ENCODE measurements at places on chromosomes 6 and 20.
A peak's percentile ranks its signal among the peaks of the same experiment; 100 is the strongest.

DNA sequence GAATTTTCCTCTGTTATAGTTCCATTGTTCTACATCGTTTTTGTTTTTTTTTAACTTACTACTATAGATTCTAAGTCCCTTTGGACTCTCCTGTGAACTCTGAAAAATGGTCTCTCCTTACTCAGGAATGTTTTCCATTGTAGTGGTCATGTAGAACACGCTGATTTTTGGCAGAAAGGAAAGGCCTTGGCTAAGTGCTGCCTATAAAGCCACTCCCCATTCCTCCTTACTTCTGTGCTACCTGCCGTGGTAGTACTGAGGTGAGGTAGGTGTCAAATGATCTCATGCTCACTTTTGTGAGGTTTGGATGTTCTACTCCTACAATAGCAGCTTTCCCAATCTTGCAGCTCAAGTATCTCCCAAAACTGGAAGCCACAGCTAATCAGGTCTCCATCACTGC is 270.7 kb downstream of the SLC35F1 start:
- no peak for DNase-seq

DNA sequence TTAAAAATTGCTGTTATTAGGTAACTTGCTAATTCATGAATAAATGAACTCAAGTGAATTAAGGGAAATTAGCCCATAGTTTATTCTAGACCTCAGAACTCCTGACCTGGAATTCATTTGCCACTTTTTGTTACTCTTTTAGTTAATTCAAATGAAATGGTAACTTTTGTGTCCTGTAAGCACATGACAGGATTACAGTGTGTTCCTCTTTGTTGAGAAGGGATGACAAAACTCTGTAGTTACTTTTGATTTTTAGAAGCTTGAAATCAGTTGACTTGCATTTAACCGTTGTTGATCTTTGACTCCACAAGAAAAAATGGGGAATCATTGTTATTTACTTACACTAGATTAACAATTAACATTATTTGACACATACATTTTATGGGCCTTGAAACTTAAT is 6.2 kb downstream of the SLC9A8 start:
- DNase-seq: no peak

DNA sequence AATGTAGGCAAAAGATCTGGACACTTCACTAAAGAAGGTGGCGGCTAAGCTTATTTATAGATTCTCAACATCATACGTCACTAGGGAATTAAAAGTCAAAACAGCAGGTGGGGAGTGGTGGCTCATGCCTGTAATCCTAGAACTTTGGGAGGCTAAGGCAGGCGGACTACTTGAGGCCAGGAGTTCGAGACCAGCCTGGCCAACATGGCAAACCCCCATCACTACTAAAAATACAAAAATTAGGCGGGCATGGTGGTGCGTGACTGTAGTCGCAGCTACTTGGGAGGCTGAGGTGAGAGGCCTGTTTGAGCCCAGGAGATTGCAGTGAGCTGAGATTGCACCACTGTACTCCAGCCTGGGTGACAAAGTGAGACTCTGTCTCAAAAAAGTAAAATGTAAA is 74.6 kb downstream of the GPX5 start:
- DNase-seq: no peak

- DNase-seq: no peak
These were observed 215.4 kb downstream of the HDGFL1 start for GRCh38 chr6:22784601-22785410.

DNA sequence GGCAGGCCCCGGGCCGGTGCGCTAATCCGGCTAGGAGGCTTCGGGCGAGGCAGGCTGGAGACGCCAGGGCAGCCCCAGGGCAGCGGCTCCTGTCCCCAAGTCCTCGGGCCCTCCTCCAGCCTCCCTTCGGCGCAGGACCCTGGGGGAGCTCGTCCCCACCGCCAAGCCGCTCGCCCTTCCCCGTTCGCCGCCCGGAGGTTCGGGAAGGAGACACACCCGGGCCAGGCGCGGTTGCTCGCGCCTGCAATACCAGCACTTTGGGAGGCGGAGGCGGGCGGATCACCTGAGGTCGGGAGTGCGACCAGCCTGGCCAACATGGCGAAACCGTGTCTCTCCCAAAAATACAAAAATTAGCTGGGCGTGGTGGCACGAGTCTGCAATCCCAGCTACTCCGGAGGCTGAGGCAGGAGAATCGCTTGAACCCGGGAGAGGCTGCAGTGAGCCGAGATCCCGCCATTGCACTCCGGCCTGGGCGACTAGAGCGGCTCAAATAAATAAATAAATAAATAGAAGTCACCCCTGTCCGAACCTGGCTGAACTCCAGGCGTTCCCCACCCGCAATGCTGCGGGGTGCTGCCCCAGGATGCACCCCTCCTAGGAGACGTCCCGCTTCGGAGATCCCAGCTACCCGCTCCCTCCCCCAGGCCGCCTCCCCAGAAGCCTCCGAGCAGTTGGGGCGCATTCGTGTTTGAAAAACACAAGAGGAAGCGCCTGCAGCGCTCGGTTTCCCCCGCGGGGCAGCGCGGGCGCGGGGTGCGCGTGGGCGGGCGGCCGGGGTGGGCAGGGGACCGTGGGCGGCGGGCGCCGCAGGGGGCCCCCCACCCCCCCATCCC is 27.5 kb downstream of the SERPINB9 start:
- DNase-seq: no peak

DNA sequence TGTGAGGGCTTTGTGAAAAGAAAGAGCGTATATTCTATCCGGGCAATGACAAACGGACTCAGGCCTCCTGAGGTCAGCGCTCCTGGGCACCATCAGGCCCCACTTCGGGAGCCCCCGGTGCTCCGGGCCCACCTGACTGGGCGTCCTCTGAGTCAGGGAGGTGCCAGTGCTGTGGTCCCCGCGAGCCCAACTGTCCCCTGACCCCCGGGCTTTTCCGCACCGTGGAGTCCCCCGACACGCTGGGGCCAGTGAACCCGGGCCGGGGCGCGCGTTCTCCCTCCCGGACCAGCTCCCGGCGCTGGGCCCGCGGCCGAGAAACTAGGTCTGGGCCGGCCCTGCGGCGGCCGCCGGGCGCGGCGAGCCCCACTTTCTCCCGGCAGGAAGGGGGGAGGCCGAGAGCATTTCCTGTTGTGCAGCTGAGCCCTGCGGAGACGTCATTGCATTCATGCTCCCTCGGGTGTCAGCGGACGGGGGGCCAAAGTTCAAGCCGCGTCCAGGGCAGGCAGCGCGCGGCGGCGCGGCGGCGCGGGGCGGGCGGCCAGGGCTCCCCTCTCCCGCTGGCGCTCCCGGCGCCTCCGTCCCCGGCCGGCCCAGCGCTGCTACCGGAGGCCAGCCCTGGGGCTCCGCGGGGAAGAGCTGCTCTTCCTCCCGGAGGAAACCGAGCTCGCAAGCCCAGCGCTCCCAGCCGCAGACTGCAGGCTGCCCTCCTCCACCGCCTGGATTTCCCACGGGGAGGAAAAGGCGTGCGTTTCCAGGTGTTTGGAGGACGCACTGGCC is 18.3 kb downstream of the HIVEP2 start:
- DNase-seq: peak; percentile 93

DNA sequence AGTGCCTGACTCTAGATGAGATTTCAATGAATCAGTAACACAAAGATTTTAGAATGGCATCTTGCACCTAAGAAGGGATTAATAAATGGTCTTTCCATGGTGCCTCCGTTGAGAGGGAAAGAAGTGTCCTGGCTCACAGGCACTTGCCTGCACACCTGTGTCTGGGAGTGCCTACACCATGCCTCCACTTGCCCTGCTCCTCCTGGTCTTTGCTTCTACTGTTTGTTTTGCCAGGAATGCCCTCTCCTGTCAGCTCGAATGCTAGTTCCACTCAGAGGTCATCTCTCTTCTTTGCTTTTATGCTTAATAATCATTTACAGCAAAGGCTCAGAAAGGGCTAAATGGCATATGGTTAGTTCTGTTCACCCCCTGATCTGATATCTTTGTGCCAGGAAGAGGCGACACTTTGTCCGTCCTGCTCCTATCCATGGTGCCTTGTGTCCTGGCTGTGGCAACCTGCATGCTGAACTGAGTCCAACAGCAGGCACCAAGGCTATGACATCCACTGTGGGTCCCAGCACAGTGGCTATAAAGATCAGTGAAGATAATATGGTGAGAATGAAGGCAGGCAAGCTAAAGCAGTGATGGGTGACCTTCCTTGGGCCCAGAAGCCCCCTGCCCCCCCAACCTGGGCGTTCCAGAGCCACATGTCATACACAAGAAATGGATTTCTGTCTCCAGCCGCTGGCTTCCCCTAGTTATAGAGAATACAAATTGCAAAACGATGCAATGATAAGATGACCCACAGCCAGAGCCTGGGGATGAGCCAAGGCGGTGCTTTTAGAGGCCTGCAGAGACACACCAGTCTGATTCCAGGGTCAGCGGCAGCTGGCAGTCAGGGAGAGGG is 1.4 kb downstream of the C6orf132 start:
- no peak for DNase-seq

DNA sequence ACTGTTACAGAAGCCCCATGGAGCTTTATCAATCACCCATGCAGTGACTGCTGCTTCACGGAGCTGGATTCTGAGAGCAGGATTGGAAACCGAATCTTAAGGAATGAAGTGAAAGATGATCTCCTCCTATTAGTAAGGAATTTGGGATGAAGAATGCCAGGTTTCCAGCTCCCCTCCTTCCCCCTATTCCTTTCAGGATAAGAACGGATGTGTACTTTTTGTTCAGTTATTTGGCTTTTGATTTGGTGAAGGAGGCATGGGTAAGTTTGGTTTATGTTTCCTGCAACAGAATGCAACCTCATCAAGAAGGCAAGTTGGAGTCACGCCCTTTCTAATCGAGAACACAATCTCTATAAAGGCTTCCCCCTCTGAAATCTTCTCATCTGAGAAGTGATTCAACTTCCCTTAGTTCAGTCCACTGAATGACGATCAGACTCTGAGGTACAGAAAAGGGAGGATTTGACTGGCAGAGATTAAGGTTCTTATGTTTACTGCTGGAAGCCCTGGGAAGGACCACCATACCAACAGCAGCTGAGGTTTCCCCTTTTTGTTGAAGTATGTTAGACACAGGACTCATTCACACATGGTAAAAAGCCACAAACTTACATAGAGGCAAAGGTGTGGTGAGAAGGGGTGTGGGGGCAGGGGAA is 5.5 kb downstream of the ELMO2 start:
- no peak for DNase-seq

DNA sequence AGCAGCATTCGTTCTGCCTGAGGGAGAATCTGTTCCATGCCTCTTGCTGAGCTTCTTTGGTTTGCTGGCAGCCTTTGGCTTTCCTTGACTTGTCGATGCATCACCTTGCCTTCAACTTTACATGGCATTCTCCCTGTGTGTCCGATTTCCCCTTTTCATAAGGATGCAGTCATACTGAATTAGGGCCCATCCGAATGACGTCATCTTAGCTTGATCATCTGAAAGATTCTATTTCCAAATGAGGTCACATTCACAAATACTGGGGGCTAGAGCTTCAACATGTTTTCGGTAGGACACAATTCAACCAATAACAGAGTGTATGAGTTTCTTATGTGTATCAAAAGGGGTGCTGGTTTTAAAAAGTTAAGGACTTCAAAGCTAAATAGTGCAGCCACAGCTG is 27.8 kb upstream of the HECA start:
- DNase-seq: no peak

DNA sequence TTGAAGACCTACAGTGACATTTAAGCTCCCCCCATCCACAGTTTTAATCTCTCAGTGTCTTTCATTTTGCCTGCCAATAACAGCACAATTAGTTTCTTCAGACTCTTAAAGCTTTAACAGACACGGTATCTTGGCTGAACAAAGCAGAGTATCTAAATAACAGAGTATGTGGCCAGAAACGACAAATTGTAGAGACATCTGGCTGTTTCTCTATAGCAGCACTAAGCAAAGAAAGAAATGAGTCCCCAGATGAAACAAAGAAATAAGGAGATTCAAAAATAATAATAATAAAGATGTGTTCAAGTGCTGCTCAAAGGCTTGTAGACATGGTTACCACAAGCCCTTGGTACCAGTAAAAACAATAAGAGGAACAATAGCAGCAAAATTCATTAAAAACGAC is 97.8 kb upstream of the HDAC2 start:
- no peak for DNase-seq

GRCh38 chr6:7343546-7344475 is 30.8 kb upstream of the SSR1 start:
- no peak for DNase-seq

- DNase-seq: no peak
These were observed 344.9 kb upstream of the JAG1 start for GRCh38 chr20:11018668-11019170.

- no peak for DNase-seq
These were observed 149.7 kb downstream of the UNC5CL start for GRCh38 chr6:40889137-40889832.

DNA sequence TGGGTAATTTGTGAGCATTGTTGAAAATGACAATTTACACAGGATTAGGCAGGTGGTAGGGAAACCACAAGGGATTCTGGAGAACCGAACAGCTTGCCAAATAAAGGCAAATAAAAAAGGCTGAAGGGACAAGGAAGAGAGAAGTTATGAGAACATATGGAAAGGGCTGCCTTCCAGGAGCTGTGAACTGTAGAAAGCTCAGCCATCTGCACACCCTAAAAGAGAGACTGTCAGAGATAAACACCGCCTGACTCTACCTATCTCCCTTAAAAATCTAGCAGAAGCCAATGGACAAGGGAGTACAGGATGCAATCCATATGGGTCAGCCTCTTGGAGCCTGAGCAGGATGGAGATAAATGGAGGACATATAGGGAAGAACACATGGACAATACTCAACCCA is 12.7 kb upstream of the SLC17A1 start:
- DNase-seq: no peak

DNA sequence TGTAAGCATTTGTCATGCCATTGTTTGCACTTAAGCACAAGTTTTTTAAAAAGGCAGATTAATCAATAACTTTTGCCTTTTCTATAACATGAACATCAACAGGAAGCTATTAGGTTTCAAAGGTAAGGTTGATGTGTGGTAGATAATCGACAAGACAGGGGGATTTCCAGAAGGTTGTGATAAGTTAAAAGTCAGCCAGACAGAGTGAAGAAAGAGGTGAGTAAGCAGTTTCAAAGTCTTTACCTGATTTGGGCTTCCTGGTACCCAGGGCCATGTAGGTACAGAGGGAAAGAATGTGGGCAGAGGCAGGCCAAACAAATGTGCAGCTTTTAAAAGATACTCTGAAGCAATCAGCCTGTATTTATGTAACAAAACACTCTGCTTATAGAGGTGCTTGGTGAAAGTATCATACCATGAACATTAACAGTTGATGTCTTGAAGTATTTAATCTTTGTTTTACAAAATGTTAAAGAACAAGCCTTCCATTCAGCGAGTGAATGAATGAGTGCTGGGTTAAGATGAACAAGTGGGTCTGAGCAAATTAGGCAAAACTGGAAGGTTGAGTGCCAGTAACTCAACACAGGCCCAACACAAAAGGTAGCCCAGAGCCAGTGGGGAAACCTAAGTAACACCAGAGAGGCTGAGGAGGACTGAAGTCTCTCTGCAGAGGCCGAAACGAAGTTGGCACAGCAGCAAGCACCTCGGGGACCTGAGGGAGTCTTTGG is 60.2 kb downstream of the LRRC1 start:
- peak; percentile 91 for DNase-seq

All from HepG2 (cell line).